Urinary bladder (tissue), 4 donors: ENCODE measurements at places on chromosomes 1 and 21.

DNA sequence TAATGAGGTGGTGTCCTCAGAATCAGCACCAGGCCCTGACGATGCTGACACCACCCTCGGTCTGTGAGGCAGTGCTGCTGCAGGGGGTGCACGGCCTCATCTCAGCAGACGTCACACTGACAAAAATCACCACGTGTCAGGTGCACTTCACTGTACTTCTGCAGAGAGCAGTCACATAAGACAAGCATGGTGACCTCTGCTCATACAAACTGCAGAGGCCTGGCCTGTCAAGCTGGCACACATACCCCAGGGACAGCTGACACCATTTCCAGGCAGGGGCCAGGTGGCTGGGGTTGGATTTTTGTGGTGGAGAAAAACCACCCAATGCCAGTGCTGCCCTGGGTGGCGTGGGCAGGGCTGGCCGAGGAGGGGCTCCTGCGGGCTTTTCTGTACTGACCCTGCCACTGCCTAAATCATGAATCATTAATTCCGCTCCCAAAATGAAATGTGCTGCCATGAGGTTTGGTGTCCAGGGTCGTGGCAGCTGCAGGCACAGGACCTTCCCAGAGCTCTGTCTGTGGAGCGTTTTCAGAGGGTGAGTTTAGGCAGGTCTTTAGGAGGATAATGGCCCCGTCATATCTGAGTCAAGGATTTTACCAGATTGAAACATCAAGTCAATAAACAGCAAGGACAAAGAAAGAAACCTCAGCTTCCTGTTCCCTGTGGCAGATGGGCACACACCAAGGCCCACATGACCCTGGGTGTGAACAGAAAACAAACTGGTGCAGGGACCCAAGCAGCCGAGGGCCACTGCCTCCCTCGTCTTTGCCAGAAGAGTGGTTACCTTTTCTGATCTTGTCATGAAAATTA is 33.4 kb upstream of the GPR153 start:
- no peak for DNase-seq

DNA sequence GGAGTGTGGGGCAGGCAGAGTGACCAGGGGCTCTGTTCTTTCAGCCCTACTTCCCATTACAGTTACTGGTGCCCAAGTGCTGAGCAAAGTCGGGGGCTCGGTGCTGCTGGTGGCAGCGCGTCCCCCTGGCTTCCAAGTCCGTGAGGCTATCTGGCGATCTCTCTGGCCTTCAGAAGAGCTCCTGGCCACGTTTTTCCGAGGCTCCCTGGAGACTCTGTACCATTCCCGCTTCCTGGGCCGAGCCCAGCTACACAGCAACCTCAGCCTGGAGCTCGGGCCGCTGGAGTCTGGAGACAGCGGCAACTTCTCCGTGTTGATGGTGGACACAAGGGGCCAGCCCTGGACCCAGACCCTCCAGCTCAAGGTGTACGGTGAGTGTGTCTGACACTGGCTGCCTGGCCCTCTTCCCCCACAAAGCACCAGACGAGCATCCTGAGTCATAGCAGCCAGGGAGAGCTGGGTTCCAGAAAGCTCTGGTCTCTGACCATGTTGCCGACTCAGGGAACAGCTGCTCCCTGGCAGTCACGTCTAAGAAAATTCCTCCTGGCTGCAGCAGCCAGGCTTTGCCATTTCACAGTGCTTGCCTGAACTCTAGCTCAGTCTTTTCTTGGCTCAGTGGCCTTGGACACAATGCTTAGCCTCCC is 3.3 kb downstream of the SLAMF8 start:
- DNase-seq: no peak

- DNase-seq: no peak
Observed at GRCh38 chr1:68141071-68142021, 90.9 kb upstream of the DIRAS3 start.

DNA sequence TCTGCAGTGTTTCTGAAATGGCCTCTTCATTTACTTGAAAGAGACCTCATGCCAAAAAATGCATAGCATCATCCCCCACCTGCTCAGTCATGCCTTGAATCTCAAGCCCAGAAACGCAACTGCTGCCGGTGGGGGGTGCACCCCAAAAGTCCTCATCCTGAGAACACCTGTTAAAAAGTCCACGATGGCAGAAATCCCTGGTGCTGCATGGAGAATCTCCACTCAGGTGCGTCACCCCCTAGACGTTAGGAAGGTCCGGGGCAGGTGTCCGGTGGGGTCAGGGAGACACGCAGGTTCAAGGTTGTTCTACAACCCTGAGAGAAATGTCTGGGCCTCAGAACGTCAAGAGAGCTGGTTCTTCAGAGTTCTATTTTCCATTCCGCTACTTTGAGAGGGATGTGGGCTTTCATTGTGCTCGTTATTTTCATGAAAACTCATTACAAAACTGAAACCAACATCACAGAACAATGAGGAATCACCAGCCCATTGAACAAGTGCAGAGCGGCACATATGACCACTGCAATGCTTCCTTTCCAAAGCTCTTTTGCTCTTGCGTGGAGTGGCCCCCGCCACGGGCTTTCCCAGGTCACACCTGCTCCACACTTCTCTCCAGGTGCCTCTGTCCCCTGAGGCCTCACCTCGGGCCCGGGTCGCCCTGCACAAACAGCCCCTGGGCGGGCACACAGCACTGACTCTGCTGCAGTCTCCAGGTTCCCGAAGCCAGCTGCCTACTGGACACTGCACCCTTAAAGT is 201.9 kb downstream of the TOMM20 start:
- DNase-seq: no peak
